ENCODE measurements at places on chromosomes 5 and 9. TPM values are rescaled to one million over a fixed set of nuclear protein-coding genes. Genes with fewer than 3 reads are reported as not detected.

The FOXD4L4 gene
- 0.53 TPM for total RNA-seq

DNA sequence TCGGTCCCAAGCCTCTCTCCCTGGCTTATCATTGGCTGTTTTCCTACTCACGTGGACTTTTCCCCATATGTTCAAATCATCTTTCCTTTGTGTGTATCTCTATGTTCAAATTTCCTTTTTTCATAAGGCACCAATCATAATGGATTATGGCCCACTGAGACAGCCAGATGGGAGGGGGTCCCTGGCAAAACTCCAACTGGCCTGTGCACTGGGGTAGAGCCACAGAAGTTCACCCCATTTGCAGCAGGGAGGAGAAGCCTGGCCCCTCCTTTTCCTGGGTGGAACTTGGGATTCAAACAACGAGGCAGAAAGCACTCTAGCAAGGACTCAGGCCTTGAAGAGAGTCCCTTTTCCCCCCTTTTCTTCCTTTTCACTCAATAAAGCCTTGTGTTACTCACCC, 362.4 kb downstream of the CDH18 start:
- no peak for DNase-seq

- peak; percentile 88 for DNase-seq
These were observed 4.6 kb upstream of the UGCG start for GRCh38 chr9:111891910-111892499.

DNA sequence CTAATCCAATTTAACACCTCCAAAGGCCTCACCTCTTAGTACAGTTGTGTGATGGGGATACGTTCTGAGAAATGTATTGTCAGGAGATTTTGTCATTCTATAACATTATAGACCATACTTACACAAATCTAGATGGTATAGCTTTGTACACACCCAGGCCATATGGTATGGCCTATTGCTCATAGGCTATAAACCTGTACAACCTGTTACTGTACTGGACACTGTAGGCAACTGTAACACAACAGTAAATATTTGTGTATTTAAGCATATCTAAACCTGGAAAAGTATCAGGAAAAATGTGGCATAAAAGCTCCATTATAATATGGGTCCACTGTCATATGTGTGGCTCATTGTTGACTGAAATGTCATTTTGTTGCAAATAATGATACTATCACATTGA, 12.1 kb downstream of the ACER2 start:
- DNase-seq = no peak

- peak; percentile 91 for DNase-seq
These were observed 286.8 kb downstream of the NR2F1-AS1 start for GRCh38 chr5:93294199-93294598.

Measured in PC-9 (cell line).